Endodermal cell (in vitro differentiated cells): ENCODE measurements at places on chromosomes 16 and 17. TPM values are rescaled to one million over a fixed set of nuclear protein-coding genes. Genes with fewer than 3 reads are reported as not detected.

DNA sequence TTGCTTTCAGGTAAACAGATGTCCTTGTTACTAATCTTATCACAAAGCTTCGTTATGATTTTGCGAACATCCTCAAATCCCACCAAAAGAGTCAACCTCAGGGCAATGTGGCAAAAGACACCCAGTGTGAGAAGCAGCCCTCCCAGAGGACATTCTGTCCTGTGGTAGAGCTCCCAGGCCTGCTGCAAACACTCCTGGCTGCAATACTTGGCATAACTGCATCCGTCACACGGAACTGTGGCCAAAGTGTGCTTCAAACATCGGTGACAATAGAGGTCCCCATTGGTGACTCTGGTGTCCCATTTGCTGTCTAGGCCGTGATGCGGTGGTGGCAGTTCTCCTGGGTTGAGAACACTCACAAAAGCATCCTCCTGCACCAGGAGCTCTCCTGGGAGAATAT is 29.5 kb downstream of the SMYD4 start:
- no peak for DNase-seq
- no peaks in the 10 kb centered on the region for H3K27me3 ChIP-seq
- H3K4me3 ChIP-seq: no peak overlapping the region
- peaks cover 46% of the 10 kb centered on the region for H3K36me3 ChIP-seq
- H3K27ac ChIP-seq: no peak overlapping the region
- no peaks in the 10 kb centered on the region for H3K4me1 ChIP-seq

DNA sequence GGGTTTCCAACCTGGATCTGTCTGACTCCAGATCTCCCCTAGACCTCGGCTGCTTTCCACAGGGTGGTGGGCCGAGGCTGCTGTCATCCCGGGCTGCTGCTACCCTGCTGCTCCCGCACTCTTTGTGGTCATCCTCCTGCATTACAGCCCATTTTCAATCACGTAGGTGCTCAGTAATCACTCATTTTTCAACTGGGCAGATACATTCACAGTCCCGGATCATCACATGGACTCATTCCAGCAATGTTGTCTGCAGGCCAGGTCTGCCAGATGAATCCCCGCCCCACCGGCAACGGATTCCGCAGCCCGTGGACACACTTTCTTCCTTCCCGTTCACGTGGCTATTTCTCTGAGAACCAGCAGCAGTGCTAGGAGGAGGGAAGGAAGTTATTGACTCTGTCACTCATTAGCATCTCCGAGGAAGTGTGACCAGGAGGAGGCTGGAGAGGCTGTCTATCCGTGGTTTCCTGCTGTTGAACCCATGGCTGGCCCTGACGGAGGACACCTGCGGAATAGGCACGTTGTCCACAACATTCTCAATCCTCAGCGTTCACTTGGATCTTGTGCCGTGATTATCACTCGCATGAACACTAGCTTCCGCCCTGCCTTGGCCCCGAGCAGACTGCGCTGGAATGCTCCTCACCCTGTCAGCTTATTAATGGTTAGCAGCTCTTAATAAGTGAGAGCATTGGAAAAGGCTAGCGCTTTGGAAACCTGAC is 14.7 kb upstream of the ZCCHC14 start:
- H3K27me3 ChIP-seq: no peaks in the 10 kb centered on the region
- H3K4me1 ChIP-seq: no peaks in the 10 kb centered on the region
- no peak for DNase-seq
- no peaks in the 10 kb centered on the region for H3K36me3 ChIP-seq
- no peak overlapping the region for H3K27ac ChIP-seq

DNA sequence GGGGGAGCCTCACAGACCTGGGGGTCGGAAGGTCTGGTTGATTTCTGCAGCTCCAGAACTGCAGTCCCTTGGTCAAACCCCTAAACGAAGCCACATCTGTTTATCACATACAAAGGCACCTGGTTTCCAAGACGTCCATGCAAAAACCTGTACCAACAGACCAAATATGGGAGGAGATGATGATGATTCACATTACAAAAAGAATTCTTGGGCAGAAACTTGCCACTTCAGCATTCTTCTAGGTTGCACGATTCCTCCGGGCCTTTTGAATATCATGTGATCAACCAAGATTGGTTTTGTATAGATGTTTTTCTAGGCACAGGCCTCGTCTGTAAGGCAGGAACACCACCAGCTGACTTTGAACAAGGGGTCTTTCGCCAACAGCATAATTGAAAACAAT is 466.3 kb downstream of the SOX9 start:
- no peak for DNase-seq
- H3K36me3 ChIP-seq: no peaks in the 10 kb centered on the region
- H3K27me3 ChIP-seq: peaks cover 37% of the 10 kb centered on the region
- H3K4me3 ChIP-seq: no peak overlapping the region
- no peak overlapping the region for H3K27ac ChIP-seq
- H3K4me1 ChIP-seq: peaks cover 3% of the 10 kb centered on the region

- H3K4me1 ChIP-seq: no peaks in the 10 kb centered on the region
- H3K4me3 ChIP-seq: no peak overlapping the region
- DNase-seq: no peak
- no peak overlapping the region for H3K27ac ChIP-seq
- H3K27me3 ChIP-seq: no peaks in the 10 kb centered on the region
Observed at GRCh38 chr16:79451196-79451816, 149.2 kb downstream of the MAF start.

DNA sequence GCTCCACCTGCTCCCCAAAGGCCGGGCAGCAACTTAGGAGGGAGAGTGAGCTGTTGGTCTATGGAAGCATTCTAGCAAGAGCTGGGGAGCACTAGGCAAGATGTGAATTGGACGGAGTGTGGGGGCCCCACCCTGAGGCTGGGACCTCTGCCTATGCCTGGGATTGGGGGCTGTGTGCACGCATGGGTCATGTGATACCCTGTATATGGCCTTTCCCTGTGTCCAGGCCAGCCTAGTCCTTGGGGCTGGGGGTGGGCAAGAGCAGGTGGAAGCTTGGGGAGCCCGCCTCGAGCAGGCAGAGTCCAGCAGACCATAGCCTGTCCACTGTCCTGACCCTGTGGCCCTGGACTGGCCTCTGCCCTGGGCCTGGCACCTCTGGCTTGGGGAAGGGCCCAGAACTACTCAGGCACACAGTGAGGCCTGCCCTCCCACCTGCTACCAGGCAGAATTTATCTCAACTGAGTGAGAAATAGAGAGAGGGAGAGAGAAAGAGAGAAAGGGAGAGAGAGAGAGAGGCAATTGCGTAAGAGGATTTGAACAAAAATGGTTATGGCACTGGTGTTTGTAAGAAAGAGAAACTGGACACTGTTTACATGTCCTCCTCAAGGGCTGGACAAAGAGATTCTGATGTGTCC is 19.1 kb downstream of the PDP2 start:
- peaks cover 10% of the 10 kb centered on the region for H3K4me1 ChIP-seq
- H3K27me3 ChIP-seq: no peaks in the 10 kb centered on the region
- DNase-seq: no peak
- H3K36me3 ChIP-seq: no peaks in the 10 kb centered on the region
- H3K4me3 ChIP-seq: no peak overlapping the region
- no peak overlapping the region for H3K27ac ChIP-seq

GRCh38 chr16:22027633-22028032 is 19.7 kb downstream of the MOSMO start:
- H3K36me3 ChIP-seq: peaks cover 8% of the 10 kb centered on the region
- no peak overlapping the region for H3K4me3 ChIP-seq
- no peak for DNase-seq
- peaks cover 12% of the 10 kb centered on the region for H3K4me1 ChIP-seq

- H3K4me3 ChIP-seq: no peak overlapping the region
- no peak for DNase-seq
- no peak overlapping the region for H3K27ac ChIP-seq
Observed at GRCh38 chr17:37187262-37187661, 188.5 kb upstream of the C17orf78 start.

DNA sequence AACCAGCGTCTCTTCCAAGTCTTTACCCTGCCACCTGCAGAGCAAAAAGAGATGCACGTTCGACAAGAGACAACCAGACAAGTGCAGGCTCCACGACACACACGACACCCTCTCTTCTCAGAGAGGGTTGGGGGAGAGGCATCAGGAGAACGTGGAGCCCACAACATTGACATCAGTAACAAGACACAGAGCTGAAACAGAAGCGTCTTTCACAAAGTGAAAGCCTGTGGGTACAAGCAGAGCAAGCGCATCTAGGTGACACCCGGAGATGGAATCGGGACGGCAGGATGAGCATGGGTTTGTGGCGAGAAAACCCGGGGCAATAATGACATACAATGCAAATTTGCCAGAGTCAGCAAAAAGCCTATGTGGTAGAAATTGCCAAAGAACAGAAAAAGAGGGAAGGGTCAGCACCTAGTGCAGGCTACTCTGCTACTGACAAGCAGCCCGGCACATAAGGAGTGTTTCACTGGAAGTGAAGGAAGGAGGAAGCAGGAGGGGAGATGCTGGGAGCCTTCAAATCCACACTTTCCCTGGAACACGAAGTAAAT is 89.5 kb downstream of the CYTH1 start:
- no peak overlapping the region for H3K27ac ChIP-seq
- H3K27me3 ChIP-seq: no peaks in the 10 kb centered on the region
- no peak overlapping the region for H3K4me3 ChIP-seq
- H3K4me1 ChIP-seq: no peaks in the 10 kb centered on the region
- peaks cover 60% of the 10 kb centered on the region for H3K36me3 ChIP-seq

The ABAT gene
- total RNA-seq: 9.3 and 13.6 TPM in 2 replicates

The TMEM208 gene
- 43.1 and 45.6 TPM in 2 replicates for total RNA-seq

The UBALD2 gene
- 36.0 and 38.4 TPM in 2 replicates for total RNA-seq

The TCF25 gene
- 151 to 190 TPM (median 176 TPM) in 3 replicates for total RNA-seq

The SLC13A2 gene
- total RNA-seq: not detected in 3 replicates

The OTOP3 gene
- total RNA-seq: not detected in 3 replicates
